Endodermal cell (in vitro differentiated cells): ENCODE measurements at places on chromosomes 5 and 9. TPM values are rescaled to one million over a fixed set of nuclear protein-coding genes. Genes with fewer than 3 reads are reported as not detected.

GRCh38 chr5:72159501-72159911 is 52.2 kb downstream of the MAP1B start:
- no peak for DNase-seq

- DNase-seq, result no peak
Observed at GRCh38 chr9:107925749-107926297, 436.3 kb upstream of the KLF4 start.

- peak; percentile 57 for DNase-seq
Observed at GRCh38 chr9:107484117-107484723, 5.3 kb downstream of the KLF4 start.

DNA sequence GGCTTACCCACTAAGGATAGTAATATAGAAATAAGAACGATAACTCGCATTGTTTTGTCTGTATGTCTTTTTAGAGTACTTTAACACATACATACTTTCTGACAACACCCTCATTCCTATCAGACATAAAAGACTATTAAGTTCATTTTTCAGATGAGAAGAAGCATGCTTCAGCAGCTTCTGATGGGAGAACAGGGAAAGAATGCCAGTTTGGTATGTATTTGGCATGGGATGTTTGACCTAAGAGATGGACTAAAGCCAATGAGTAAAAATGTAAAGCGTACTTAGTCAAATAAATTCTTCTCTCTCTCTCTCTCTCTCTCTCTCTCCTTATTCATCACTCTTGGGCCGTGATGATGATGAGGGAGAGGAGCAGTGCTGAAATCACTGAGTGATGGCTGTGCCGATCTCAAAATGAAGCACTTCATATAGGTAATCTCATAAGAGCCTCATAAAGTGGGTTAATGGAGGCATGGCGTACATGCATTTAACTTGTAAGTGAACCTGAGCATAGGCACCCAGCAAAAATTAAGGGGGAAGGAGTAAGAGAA is 71.5 kb downstream of the SLIT3 start:
- no peak for DNase-seq

DNA sequence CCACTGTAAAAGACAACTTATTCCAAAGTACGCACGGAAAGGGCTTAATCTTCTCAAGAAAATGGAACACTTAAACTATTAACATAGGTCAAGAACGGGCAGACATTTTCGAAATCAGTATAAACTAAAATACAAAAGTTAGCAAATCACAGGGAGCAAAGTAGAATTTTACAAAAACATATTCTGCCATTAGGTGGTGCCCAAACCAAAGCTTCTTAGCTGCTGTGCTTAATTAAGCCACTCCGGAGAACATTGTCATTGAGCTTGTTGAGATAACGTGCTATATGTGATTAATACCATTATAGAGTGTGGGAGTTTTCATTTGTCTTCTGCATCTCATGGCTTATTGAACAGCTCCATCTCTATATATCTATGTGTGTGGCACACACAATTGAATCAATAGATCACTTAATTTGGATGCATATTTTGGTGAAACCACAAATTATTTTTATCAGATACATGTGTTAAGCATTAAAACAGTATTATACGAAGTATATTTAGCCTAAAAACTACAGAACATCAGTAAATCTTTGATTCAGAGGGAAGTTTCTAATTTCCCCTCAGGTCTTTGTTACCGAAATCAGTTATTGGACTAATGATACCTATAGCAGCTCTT is 23.4 kb downstream of the UBLCP1 start:
- DNase-seq, result no peak

DNA sequence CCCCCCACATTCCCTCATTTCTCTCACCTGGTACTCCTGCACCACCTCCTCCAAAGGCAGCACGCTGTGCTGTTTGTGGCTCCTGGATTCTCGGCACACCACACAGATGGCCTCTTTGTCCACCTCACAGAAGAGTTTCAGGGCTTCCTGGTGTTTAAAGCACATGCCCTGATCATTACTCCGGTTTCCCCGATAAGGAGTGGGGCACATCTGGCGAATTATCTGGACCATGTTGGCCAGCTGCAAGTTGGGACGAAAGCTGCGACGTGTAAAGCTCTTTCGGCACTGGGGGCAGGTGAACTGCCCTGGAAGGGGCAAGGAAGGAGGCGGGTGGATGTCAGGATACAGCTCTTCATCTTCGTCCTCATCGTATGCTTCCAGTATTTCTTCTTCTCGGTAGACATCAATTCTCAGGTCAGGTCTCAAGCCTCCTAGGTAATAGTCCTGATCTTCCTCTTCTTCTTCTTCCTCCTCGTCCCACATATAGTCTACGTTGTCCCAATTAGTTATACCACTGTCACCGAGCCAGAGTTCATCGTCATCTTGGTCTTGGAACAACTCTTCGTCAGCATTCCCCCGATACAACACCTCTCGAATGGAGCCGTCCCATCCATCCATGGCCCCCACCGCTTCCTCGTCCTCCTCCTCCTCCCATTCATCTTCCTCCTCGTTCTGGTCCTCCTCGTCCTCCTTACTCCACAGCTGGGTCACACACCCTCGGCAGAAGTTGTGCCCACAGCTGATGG is 796 bp downstream of the TRIM52 start:
- DNase-seq, result peak; percentile 46

DNA sequence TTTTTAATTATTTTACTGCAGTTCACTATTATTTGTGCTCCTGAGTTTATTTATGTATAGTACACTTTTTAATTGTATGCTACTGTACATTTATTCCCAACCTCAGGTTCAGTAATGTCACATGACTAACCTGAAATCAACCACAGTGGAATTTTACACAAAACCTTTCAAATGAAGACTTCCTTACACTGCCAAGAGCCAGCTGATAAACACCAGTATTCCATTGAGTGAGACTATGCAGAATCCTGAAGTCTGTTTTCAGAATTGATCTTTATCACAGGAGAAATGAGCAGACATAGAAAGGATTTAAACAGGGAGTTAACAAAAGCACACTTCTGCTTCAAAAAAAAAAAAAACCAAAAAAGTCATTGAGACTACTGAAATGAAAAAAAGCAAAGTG is 219.5 kb downstream of the PRR16 start:
- no peak for DNase-seq

- DNase-seq, result no peak
Observed at GRCh38 chr5:140356853-140357725, 2.9 kb upstream of the SLC4A9 start.

DNA sequence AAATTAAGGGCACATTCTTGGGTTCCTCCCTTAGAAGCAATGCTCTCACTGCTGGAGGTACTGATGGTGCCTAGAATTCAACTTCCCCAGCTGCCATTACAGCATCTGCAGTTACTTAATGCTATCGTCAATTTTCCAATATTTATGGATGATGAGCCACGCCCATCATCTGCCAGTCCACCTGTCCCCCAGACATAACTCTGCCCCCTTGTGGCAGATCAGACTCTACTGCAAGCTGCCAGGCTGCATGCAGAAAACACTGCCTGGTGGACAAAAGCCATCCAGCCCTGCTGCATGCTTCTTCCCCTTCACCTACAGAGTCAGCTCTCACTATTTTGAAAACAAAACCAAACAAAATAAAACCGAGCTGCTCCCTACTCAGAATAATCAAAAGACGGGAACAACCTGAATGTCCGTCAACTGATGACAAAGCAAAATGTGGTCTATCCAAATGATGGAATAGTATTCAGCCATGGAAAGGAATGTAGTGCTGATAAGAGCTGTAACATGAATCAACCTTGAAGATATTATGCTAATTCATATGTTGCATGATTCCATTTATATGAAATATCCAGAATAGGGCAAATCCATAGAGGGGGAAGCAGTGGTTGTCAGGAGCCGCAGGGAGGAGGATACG is 66.4 kb downstream of the RETREG1 start:
- DNase-seq, result peak; percentile 83

- no peak for DNase-seq
Observed at GRCh38 chr5:159905496-159905895, 10.8 kb upstream of the ADRA1B start.

DNA sequence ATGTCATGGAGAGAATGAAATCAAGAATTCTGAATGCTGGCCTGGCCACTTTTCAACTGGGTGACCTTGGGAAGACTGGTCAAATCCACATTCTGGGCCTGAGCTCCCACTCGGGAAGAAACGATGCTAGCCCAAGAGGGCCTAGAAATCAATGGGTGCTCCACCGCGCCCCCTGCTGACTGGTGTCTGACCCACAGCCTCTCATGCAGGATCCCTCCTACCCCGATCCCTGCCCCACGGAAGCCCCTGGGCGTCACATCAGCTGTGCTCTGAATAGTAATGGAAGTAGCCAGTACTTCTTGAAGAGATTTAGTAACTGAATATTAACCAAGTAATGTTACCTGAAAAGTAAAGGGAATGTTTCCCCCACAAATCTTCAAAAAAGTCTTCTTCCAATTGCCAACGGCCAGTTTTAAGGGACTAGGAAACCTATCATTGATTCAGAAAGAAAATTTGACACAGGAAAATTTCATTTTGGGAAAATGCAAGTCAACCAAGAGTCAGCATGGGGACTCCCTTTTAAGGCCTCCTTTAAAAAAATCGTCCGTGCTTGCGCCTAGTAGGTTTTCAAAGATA is 43.9 kb downstream of the CRB2 start:
- peak; percentile 89 for DNase-seq

DNA sequence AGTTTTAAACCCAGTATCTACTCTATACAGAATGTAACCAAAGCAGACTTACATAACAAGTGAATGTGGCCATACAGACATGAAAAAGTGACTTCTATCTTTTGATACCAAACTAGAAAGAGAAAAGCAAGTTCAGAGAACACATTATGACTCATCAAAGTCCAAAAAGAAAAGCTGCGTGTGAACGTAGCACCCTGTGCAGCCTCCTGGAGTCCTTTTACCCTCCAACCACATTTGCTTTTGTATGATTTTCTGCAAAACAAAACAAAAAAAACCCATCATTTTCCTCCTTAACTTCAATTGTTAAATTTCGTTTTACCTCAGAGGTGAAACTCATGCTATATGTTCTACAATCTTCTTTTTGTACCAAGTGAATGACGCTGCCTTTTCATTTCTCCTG is 2.8 kb upstream of the SMARCA2 start:
- DNase-seq, result no peak

DNA sequence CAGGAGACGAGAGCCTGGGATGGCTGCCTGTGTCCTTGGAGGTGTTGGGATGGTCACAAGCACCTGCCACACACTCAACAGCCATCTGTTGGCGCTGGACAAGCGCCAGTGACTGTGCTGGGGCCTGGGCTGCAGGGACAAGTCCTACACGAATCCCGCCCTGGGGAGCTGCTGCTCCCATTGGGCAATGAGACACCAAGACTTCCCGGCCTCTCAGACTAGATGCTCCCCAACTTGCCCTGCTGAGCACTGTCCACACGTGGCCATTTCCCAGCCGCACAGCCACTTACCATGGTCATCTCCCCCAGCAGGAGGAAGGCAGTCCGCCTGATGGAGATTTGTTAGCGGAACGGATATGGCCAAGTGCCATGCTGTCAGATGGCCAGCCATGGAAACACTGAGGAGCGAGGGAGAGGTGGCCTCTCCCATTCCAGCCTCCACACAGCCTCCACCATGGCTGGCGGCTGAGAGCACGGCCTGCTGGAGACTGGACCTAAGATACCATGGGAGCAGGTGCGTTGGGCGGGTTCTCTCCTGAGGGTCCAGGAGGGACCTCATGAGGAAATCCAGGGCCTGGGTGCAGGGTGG is 43.9 kb downstream of the PRRT1B start:
- DNase-seq, result peak; percentile 30

- no peak for DNase-seq
Observed at GRCh38 chr5:73582285-73583145, 17.0 kb downstream of the UTP15 start.

DNA sequence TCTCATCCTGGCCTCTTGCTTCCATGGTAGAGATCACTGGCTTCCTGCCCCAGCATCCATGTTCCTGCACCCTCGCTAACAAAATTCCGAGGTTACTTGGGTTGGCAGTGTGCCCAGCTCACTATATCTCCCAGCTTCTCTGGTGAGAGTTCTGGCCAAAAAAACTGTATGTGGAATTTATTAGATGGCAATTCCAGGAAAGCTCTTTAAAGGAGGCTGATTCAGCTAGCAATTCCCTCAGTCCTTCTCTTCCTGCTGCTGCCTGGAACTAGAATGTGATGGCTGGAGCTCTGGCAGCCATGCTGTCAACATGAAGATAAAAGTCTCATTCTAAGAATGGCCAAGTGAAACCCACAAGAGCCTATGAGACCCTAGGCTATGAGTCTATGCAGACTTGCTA is 88.8 kb downstream of the SECISBP2 start:
- DNase-seq, result no peak

GRCh38 chr9:21153336-21154017 is 11.8 kb upstream of the IFNW1 start:
- peak; percentile 67 for DNase-seq

GRCh38 chr5:109410389-109411148 is 795 bp upstream of the PJA2 start:
- peak; percentile 90 for DNase-seq

GRCh38 chr5:178895615-178896571 is at the start of gene ZFP2:
TSS of gene ZFP2 (plus strand) at chr5:178895913. CDS start at chr5:178931314, 35,401 bp downstream.
- DNase-seq, result peak; percentile 91

GRCh38 chr5:54551926-54552325 is 34.4 kb downstream of the SNX18 start:
- no peak for DNase-seq

DNA sequence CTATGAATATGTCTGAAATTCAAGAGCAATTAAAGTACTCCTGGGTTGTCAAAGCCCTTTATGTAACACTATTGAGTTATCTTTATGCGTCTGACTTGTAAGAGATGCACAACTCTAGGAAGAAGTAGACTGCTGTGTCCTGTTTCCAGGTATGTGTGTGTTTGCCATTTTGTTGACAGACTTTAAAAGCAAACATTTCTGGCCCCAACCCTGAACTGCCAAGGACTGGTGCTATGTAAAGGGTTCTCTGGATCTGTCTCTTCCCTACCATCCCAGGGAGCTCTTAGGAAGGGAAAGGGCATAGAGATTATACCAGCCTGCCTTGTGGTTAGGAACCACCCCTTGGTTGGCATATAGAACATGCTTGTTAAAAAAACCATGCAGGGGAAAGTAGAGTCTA is 12.1 kb downstream of the SLC22A5 start:
- DNase-seq, result no peak

Gene IGFBPL1
- total RNA-seq, result 82.2 to 113 TPM (median 90.3 TPM) in 3 replicates

Gene ZNF883
- 11.4 to 13.0 TPM (median 12.8 TPM) in 3 replicates for total RNA-seq

Gene EGFLAM
- total RNA-seq, result 7.3 and 8.8 TPM in 2 replicates

Gene COL23A1
- total RNA-seq, result 50.2 to 61.6 TPM (median 52.1 TPM) in 3 replicates

Gene PCDHGB3
- 3.4 and 4.6 TPM in 2 replicates for total RNA-seq

Gene OBP2B
- total RNA-seq, result not detected in 2 replicates

Gene FCN2
- total RNA-seq, result not detected in 2 replicates

Gene TNFSF15
- not detected in 3 replicates for total RNA-seq

Gene MYOT
- not detected in 2 replicates for total RNA-seq

Gene SLC4A9
- 0.27 and 0.79 TPM in 2 replicates for total RNA-seq
